A549 treated with dexamethasone at 1 μM for 4 hours (cell line): ENCODE measurements at places on chromosomes 3 and 15. TPM values are rescaled to one million over a fixed set of nuclear protein-coding genes. Genes with fewer than 3 reads are reported as not detected.

The SMCO1 gene
- not detected in 5 replicates for total RNA-seq

The SEC22A gene
- 18.6 to 21.5 TPM (median 20.0 TPM) in 5 replicates for total RNA-seq

The CRABP1 gene
- 1.3 to 2.2 TPM (median 1.6 TPM) in 5 replicates for total RNA-seq

The SCN5A gene
- total RNA-seq, result 0.40 to 0.86 TPM (median 0.62 TPM) in 5 replicates

The TNNC1 gene
- 0.87 to 1.3 TPM (median 1.3 TPM) in 5 replicates for total RNA-seq

The TRPM1 gene
- not detected in 5 replicates for total RNA-seq

The AQP9 gene
- 0.03 to 0.05 TPM (median 0.05 TPM) in 4 of 5 replicates, not detected in the other for total RNA-seq

The FILIP1L gene
- total RNA-seq, result 0.17 to 0.74 TPM (median 0.26 TPM) in 5 replicates

The SAMD7 gene
- not detected in 5 replicates for total RNA-seq

The ZPLD1 gene
- not detected in 5 replicates for total RNA-seq

The CD200R1 gene
- 0.07 to 0.14 TPM (median 0.09 TPM) in 5 replicates for total RNA-seq

The VIPR1 gene
- total RNA-seq, result 1.2 to 2.3 TPM (median 1.7 TPM) in 5 replicates

The KIF9 gene
- total RNA-seq, result 17.7 to 19.2 TPM (median 18.9 TPM) in 5 replicates

The ISL2 gene
- 2.4 to 4.5 TPM (median 3.5 TPM) in 5 replicates for total RNA-seq

The FBXO22 gene
- total RNA-seq, result 64.7 to 84.3 TPM (median 77.5 TPM) in 5 replicates

The PTPN23 gene
- total RNA-seq, result 21.4 to 24.6 TPM (median 23.0 TPM) in 5 replicates

The EIF4E3 gene
- 3.6 to 5.2 TPM (median 4.7 TPM) in 5 replicates for total RNA-seq

The CACNA2D3 gene
- total RNA-seq, result 0.15 to 0.43 TPM (median 0.23 TPM) in 5 replicates

The SMAD6 gene
- 23.0 to 36.8 TPM (median 31.8 TPM) in 5 replicates for total RNA-seq

The SCN11A gene
- total RNA-seq, result not detected in 5 replicates

The BFSP2 gene
- not detected in 5 replicates for total RNA-seq

The RBPMS2 gene
- 6.7 to 9.6 TPM (median 8.4 TPM) in 5 replicates for total RNA-seq

The PAQR5 gene
- total RNA-seq, result 64.6 to 109 TPM (median 96.1 TPM) in 5 replicates

The WDR49 gene
- not detected in 5 replicates for total RNA-seq

The NANOGP8 gene
- total RNA-seq, result not detected in 5 replicates

The P3H2 gene
- 33.2 to 47.2 TPM (median 44.2 TPM) in 5 replicates for total RNA-seq

The ZNF502 gene
- 1.6 to 2.2 TPM (median 1.6 TPM) in 5 replicates for total RNA-seq

The KIF15 gene
- 9.2 to 11.4 TPM (median 10.5 TPM) in 5 replicates for total RNA-seq

The GPR62 gene
- not detected in 5 replicates for total RNA-seq

The FOXB1 gene
- not detected in 5 replicates for total RNA-seq

The SOX14 gene
- not detected in 5 replicates for total RNA-seq

The ST8SIA2 gene
- 0.31 to 0.47 TPM (median 0.40 TPM) in 5 replicates for total RNA-seq

The SUSD5 gene
- total RNA-seq, result 2.9 to 4.3 TPM (median 3.7 TPM) in 5 replicates

The HCLS1 gene
- total RNA-seq, result 0.08 to 0.15 TPM (median 0.11 TPM) in 4 of 5 replicates, not detected in the other

The SLC22A13 gene
- 0.07 to 0.09 TPM (median 0.08 TPM) in 4 of 5 replicates, not detected in the other for total RNA-seq

The CFAP92 gene
- not detected in 5 replicates for total RNA-seq

The FBXO40 gene
- total RNA-seq, result not detected in 5 replicates

The C3orf70 gene
- 0.07 to 0.16 TPM (median 0.13 TPM) in 5 replicates for total RNA-seq

The IL17RB gene
- total RNA-seq, result 0.41 to 1.00 TPM (median 0.69 TPM) in 5 replicates

The COL6A5 gene
- not detected in 5 replicates for total RNA-seq

The GRAMD2A gene
- total RNA-seq, result 0.07 to 0.27 TPM (median 0.16 TPM) in 5 replicates

The LOXL1 gene
- 0.53 to 1.3 TPM (median 0.74 TPM) in 5 replicates for total RNA-seq

The ARID3B gene
- 2.9 to 3.7 TPM (median 3.1 TPM) in 5 replicates for total RNA-seq

The CHRNA5 gene
- 29.9 to 31.5 TPM (median 30.8 TPM) in 5 replicates for total RNA-seq

The CHDH gene
- total RNA-seq, result 1.4 to 2.4 TPM (median 1.8 TPM) in 5 replicates

The GABRR3 gene
- total RNA-seq, result not detected in 5 replicates

The CLDN16 gene
- 0.06 to 0.10 TPM (median 0.08 TPM) in 4 of 5 replicates, not detected in the other for total RNA-seq

The PIGZ gene
- 0.97 to 1.7 TPM (median 1.6 TPM) in 5 replicates for total RNA-seq

The ATP10A gene
- total RNA-seq, result 6.9 to 10.8 TPM (median 9.1 TPM) in 5 replicates

The GOLGA8T gene
- total RNA-seq, result 1.1 to 1.9 TPM (median 1.6 TPM) in 5 replicates

The IQCB1 gene
- 9.0 to 10.4 TPM (median 9.6 TPM) in 5 replicates for total RNA-seq

The NR1I2 gene
- total RNA-seq, result not detected in 5 replicates

The ATP13A4 gene
- total RNA-seq, result not detected in 5 replicates

The ANKRD34C gene
- not detected in 5 replicates for total RNA-seq

The CHRM5 gene
- total RNA-seq, result 0.04 TPM in 1 of 5 replicates, not detected in the others

The ISLR gene
- total RNA-seq, result 0.33 to 0.52 TPM (median 0.35 TPM) in 5 replicates

The MNS1 gene
- total RNA-seq, result 2.4 to 3.9 TPM (median 3.3 TPM) in 5 replicates
